Left ventricle myocardium inferior (tissue), 1 donor: ENCODE measurements at places on chromosomes 11 and 22. TPM values are rescaled to one million over a fixed set of nuclear protein-coding genes. Genes with fewer than 3 reads are reported as not detected.

DNA sequence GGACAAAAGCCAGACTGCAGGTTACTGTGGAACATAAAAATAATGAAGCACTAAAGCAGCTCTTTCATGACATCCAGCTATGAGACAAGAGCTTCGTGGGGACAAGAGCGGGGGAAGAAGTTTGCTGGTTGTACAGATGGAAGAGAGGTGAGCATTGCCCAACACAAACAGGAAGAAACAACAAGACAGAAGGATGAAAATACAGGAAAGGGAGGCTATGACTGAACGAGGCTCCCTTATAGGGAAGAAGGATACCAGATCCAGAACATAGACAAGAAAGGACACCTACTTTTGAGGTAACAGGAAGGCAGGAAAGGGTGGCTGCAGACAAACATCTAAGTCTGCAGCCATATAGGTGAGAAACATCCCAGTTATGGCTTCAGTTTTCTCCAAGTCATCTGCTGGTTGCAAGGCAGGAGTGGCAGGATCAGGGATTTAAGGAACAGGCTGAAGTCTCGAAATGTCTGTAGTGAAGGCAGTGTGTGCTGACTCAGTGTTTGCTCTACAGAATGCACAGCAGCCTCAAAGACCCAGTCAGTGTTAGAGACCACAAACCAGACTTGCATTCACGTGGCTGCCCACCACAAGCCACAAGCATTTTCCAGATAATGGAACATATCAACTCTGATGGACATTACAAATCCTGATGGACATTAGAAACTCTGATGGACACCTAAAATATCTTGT, 1.9 kb downstream of the CLTCL1 start:
- no peaks in the 10 kb centered on the region for H3K36me3 ChIP-seq
- no peak overlapping the region for H3K4me3 ChIP-seq
- no peak overlapping the region for H3K27ac ChIP-seq
- no peaks in the 10 kb centered on the region for H3K27me3 ChIP-seq

The PRR33 gene
- 2.4 TPM for total RNA-seq

GRCh38 chr11:11748706-11749365, 92.9 kb upstream of the USP47 start:
- no peaks in the 10 kb centered on the region for H3K4me1 ChIP-seq
- DNase-seq, result no peak
- H3K27ac ChIP-seq, result no peak overlapping the region
- H3K36me3 ChIP-seq, result no peaks in the 10 kb centered on the region
- no peak overlapping the region for H3K4me3 ChIP-seq

The TTC36 gene
- total RNA-seq, result 1.1 TPM

The FOXRED2 gene
- 9.8 TPM for total RNA-seq

The PRR5L gene
- total RNA-seq, result 1.3 TPM

The NCR3LG1 gene
- total RNA-seq, result 0.80 TPM

- H3K36me3 ChIP-seq, result peaks cover 64% of the 10 kb centered on the region
- H3K4me3 ChIP-seq, result no peak overlapping the region
- peaks cover 86% of the 10 kb centered on the region for H3K4me1 ChIP-seq
- no peaks in the 10 kb centered on the region for H3K27me3 ChIP-seq
- DNase-seq, result no peak
- H3K27ac ChIP-seq, result peak overlapping the region; percentile 89
Observed at GRCh38 chr11:64764753-64765152, 5.0 kb upstream of the PYGM start.

GRCh38 chr11:109731451-109731850, 309.5 kb downstream of the C11orf87 start:
- no peaks in the 10 kb centered on the region for H3K27me3 ChIP-seq
- DNase-seq, result no peak
- no peak overlapping the region for H3K4me3 ChIP-seq
- no peaks in the 10 kb centered on the region for H3K36me3 ChIP-seq
- H3K27ac ChIP-seq, result no peak overlapping the region

The CNGA4 gene
- not detected for total RNA-seq

- no peak for DNase-seq
- H3K36me3 ChIP-seq, result no peaks in the 10 kb centered on the region
- no peak overlapping the region for H3K4me3 ChIP-seq
- peaks cover 66% of the 10 kb centered on the region for H3K4me1 ChIP-seq
- H3K27me3 ChIP-seq, result no peaks in the 10 kb centered on the region
Observed at GRCh38 chr22:32628628-32629572, 154.3 kb downstream of the FBXO7 start.

DNA sequence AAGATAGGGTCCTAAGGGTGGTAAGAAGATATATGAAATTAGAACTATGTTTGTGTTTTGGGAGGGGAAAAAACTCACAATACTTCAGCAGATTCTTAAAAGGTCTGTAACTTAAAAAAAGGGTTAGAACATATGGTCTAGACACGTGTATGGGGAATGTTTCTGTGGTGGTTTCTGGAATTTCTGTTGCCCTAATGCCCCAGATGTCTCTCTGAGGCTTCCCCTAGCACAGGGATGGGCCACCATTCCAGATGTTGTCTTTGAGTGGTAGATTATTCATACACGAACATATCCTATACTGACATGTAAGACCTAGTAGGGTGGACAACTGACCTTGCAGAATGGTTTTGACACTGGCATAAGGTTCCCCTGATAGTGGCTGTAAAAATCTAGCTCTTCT, 26.2 kb downstream of the EHF start:
- no peaks in the 10 kb centered on the region for H3K4me1 ChIP-seq
- H3K27ac ChIP-seq, result no peak overlapping the region
- no peak for DNase-seq
- H3K27me3 ChIP-seq, result no peaks in the 10 kb centered on the region
- no peaks in the 10 kb centered on the region for H3K36me3 ChIP-seq

DNA sequence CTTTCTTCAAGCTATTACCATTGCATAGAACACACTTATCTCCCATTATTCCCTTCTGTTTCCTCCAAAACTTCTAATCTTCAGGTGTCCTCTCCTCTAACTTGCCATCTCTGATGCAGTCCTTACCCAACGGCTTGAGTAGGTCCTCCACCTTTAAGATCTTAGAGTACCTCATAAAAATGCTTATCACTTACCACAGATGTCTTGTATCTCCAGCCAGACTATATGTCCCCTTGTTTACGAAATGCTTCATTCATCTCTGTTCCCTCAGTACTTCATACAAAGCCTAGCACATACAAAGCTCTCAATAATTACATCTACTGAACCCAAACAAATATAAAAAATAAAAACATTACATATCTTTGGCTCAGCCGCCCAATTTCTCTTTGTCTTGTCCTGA, 49.2 kb downstream of the PAK1 start:
- no peaks in the 10 kb centered on the region for H3K27me3 ChIP-seq

- no peak for DNase-seq
- H3K27ac ChIP-seq, result no peak overlapping the region
- no peaks in the 10 kb centered on the region for H3K4me1 ChIP-seq
- H3K36me3 ChIP-seq, result no peaks in the 10 kb centered on the region
- no peaks in the 10 kb centered on the region for H3K27me3 ChIP-seq
Observed at GRCh38 chr11:76288166-76288980, 82.1 kb upstream of the WNT11 start.

The CDHR5 gene
- not detected for total RNA-seq

The DUSP8 gene
- 15.3 TPM for total RNA-seq

- H3K4me1 ChIP-seq, result peaks cover 51% of the 10 kb centered on the region
- peak overlapping the region; percentile 68 for H3K27ac ChIP-seq
- peaks cover 34% of the 10 kb centered on the region for H3K36me3 ChIP-seq
- peak; percentile 57 for DNase-seq
Observed at GRCh38 chr22:31206896-31207687, 5.0 kb upstream of the LIMK2 start.

GRCh38 chr11:1099519-1100355, 25.1 kb downstream of the MUC2 start:
- no peaks in the 10 kb centered on the region for H3K36me3 ChIP-seq
- no peak overlapping the region for H3K4me3 ChIP-seq
- no peaks in the 10 kb centered on the region for H3K4me1 ChIP-seq
- H3K27ac ChIP-seq, result no peak overlapping the region
- peaks cover 6% of the 10 kb centered on the region for H3K27me3 ChIP-seq

The ART5 gene
- total RNA-seq, result 1.4 TPM

- H3K4me1 ChIP-seq, result peaks cover 99% of the 10 kb centered on the region
- H3K27me3 ChIP-seq, result no peaks in the 10 kb centered on the region
- peak overlapping the region; percentile 80 for H3K4me3 ChIP-seq
- H3K27ac ChIP-seq, result peak overlapping the region; percentile 73
- no peak for DNase-seq
Observed at GRCh38 chr11:65432686-65433582, 10.3 kb downstream of the NEAT1 start.
